Neural crest cell (in vitro differentiated cells): ENCODE measurements at places on chromosomes 11 and 22.

- H3K4me1 ChIP-seq = peaks cover 20% of the 10 kb centered on the region
- peak overlapping the region; percentile 43 for H3K27ac ChIP-seq
- no peak for DNase-seq
Observed at GRCh38 chr22:21030032-21030431, 2.3 kb downstream of the SLC7A4 start.

DNA sequence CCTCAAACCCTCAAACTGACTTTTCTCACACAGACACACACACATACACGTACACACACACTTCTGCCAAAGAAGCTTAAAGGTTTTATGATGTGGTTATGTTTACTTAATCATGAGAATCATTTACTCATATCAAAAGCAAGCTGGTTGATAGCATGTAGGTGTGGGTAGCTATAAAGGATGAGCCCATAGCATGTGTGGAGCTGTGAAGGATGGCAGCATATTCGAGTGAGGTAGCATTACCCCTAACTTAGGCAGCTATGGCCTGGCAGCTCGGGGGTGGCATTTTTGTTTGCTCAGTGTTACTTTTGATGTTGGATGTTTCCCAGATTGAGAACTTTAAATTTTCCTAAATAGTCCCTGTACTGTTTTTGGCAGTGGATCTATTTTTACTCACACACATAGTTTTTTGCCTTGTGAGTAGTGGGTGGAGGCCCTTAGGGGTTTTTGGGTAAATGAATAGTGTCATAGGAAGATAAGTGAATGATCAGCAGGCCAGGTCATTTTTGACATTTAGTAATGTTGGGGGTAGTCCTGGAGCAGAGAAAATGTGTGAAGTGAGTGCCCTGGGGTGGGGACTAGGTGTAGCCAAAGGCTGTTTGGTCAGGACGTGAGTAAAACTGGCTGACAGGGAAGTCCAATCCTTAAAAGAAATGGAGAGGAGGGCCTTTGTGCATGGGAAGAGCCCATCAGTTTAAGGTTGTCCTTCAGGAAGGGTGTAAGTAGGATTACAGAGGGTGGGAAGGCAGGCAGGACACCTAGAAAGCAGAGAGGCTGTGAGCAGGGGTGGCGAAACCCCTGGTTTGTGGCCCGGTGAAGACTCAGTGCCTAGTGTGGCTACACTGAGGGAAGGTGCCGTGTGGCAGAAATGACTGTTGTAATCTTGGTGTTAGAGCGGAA lies 7.1 kb downstream of the YWHAH start:
- no peak overlapping the region for H3K4me3 ChIP-seq
- no peaks in the 10 kb centered on the region for H3K27me3 ChIP-seq
- DNase-seq = no peak
- no peak overlapping the region for H3K27ac ChIP-seq
- peaks cover 22% of the 10 kb centered on the region for H3K36me3 ChIP-seq

- H3K36me3 ChIP-seq = peaks cover 2% of the 10 kb centered on the region
- H3K27ac ChIP-seq = no peak overlapping the region
- peaks cover 7% of the 10 kb centered on the region for H3K27me3 ChIP-seq
- no peak for DNase-seq
- H3K4me1 ChIP-seq = peaks cover 11% of the 10 kb centered on the region
Observed at GRCh38 chr11:68455485-68455884, 5.1 kb upstream of the PPP6R3 start.

GRCh38 chr11:129731316-129731715 lies 84.3 kb upstream of the TMEM45B start:
- H3K4me1 ChIP-seq = no peaks in the 10 kb centered on the region
- peaks cover 11% of the 10 kb centered on the region for H3K27me3 ChIP-seq
- no peaks in the 10 kb centered on the region for H3K36me3 ChIP-seq

- H3K4me1 ChIP-seq = peaks cover 31% of the 10 kb centered on the region
- H3K4me3 ChIP-seq = no peak overlapping the region
- DNase-seq = no peak
- no peak overlapping the region for H3K27ac ChIP-seq
Observed at GRCh38 chr11:86955111-86955360, 159 bp downstream of the FZD4 start.

DNA sequence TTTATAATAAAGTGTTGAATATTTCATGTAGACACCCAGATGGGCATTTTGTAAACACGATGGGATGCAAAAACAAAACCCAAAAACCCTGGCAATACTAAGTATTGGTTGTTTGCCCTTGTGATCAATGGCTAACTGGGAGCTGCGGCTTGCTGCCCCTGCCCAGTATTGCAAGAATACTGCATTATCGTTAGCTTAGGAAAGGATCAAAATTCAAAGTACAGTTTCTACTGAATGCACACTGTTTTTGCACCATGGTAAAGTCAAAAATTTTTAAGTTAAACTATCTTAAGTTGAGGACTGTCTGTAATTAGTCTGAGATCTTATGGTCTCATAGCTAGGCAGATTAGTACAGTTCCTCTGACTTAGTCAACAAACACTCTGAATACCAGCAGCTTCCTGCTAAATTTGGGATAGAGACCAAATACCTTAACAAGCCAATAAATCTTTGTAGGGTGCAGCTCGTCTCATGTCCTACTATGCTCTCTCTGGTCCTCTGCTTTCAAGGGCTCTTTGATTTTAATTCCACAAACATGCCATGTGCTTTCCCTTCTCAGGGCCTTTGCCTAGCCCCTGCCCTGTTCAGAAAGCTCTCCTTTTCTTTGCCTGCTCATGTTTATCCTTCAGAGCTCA lies 4.0 kb downstream of the CCDC90B start:
- DNase-seq = no peak
- no peak overlapping the region for H3K27ac ChIP-seq
- no peak overlapping the region for H3K4me3 ChIP-seq
- no peaks in the 10 kb centered on the region for H3K27me3 ChIP-seq
- H3K4me1 ChIP-seq = peaks cover 35% of the 10 kb centered on the region

DNA sequence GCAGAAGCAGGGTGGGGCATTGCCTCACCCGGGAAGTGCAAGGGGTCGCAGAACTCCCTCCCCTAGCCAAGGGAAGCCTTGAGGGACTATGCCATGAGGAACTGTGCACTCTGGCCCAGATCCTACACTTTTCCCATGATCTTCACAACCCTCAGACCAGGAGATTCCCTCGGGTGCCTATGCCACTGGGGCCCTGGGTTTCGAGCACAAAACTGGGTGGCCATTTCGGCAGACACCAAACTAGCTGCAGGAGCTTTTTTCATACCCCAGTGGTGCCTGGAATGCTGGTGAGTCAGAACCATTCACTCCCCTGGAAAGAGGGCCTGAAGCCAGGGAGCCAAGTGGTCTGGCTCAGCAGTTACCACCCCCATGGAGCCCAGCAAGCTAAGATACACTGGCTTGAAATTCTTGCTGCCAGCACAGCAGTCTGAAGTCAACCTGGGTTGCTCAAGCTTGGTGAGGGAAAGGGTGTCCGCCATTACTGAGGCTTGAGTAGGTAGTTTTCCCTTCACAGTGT lies 573.7 kb upstream of the ANO3 start:
- H3K27ac ChIP-seq = no peak overlapping the region
- H3K4me3 ChIP-seq = no peak overlapping the region
- H3K36me3 ChIP-seq = peaks cover 4% of the 10 kb centered on the region
- no peaks in the 10 kb centered on the region for H3K27me3 ChIP-seq
- no peak for DNase-seq

- no peak overlapping the region for H3K4me3 ChIP-seq
- H3K4me1 ChIP-seq = peaks cover 5% of the 10 kb centered on the region
- peaks cover 11% of the 10 kb centered on the region for H3K27me3 ChIP-seq
- no peaks in the 10 kb centered on the region for H3K36me3 ChIP-seq
- no peak overlapping the region for H3K27ac ChIP-seq
Observed at GRCh38 chr11:123020968-123021367, 39.3 kb upstream of the BSX start.

GRCh38 chr22:31282748-31283468 lies 9.4 kb downstream of the PIK3IP1 start:
- no peak overlapping the region for H3K4me3 ChIP-seq
- H3K36me3 ChIP-seq = no peaks in the 10 kb centered on the region
- DNase-seq = no peak

- no peaks in the 10 kb centered on the region for H3K27me3 ChIP-seq
- no peak overlapping the region for H3K4me3 ChIP-seq
- H3K27ac ChIP-seq = no peak overlapping the region
- DNase-seq = no peak
Observed at GRCh38 chr11:99505831-99506230, 485.1 kb downstream of the CNTN5 start.

DNA sequence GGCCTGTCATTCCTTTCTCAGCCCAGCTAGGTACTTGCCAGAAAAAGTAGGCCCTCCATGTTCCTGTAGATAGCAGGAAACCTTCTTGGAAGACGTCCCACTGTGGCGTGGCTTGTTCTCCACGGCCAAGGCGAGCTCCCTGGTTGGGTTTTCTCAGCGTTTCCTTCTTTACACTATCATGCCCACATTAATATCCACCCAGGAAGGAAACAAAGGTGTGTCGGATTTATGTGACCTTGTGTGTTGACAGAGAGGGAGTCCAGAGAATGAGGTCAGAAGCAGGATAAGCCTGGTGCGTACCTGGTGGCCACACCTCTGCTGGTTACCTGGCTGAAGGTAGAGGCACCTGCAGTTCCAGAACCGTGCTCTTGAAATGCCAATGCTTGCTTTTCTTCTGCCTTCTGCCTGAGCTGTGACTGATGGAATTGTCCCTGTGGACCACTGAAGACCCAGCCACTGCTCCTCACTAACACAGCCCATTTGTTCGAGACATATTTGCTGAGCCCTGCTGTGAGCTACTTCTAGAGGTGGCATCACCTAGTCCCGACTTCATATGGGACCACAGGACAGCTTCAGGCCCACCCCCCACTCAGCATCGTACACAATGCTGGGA lies 7.9 kb downstream of the ASPHD2 start:
- no peak for DNase-seq
- no peaks in the 10 kb centered on the region for H3K27me3 ChIP-seq
- no peaks in the 10 kb centered on the region for H3K36me3 ChIP-seq
- no peak overlapping the region for H3K4me3 ChIP-seq

GRCh38 chr11:47186700-47187695 lies 764 bp upstream of the PACSIN3 start:
- DNase-seq = peak; percentile 26
- no peaks in the 10 kb centered on the region for H3K36me3 ChIP-seq
- no peak overlapping the region for H3K27ac ChIP-seq
- peaks cover 23% of the 10 kb centered on the region for H3K4me1 ChIP-seq

GRCh38 chr11:134876226-134876625 lies 464.2 kb upstream of the B3GAT1 start:
- H3K36me3 ChIP-seq = no peaks in the 10 kb centered on the region
- peaks cover 2% of the 10 kb centered on the region for H3K27me3 ChIP-seq
- H3K27ac ChIP-seq = no peak overlapping the region
- H3K4me1 ChIP-seq = peaks cover 8% of the 10 kb centered on the region

DNA sequence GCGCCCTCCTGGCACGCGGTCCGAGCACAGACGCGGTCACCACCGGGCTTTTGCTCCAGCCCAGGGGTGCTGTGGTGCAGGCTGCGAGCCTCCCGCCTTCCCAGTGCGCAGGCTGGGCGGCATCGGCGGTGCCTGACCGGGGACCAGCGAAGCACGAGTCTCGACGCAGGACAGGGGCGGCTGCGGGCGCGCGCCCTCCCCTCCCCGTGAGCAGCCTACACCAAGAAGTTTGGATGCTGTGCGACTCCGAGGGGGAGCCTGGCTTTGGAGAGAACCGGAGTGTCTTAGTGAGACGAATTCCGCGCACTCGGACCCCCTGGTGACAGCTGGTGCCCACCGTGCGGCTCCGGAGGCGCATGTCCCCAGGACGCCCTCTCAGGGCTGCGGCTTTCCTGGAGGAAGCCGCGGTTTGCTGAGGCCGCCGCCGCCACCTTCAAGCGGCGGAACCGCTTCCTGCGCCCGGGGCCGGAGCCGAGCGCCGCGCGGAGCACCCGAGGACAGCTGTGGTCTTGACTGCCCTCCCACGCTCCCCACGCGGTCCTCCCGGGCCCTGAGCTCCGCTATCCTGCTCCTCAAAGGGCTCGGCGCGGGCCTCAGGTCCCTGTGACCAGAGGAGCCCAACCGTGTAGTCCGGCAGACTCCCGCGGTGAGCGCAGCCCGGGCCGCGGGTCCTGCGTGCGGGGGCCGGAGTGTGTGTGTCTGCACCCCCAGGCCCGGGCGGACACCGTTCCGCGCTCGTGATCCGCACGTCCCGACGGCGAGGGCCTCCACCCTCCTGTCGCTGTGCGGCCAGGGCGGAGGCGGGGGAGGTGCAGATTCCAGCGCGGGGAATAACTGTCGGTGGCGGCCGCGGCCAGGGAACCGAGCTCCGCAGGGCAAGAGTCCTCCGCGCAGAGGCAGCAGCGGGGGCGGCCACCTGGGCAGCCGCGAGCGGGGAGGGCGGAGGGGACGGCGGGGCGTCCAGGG lies 1.7 kb downstream of the FGF3 start:
- peaks cover 87% of the 10 kb centered on the region for H3K27me3 ChIP-seq
- DNase-seq = no peak
- H3K4me1 ChIP-seq = no peaks in the 10 kb centered on the region
- no peak overlapping the region for H3K27ac ChIP-seq

GRCh38 chr22:48890693-48891554 lies 936.7 kb downstream of the BRD1 start:
- no peak overlapping the region for H3K4me3 ChIP-seq
- no peaks in the 10 kb centered on the region for H3K36me3 ChIP-seq
- DNase-seq = no peak
- no peak overlapping the region for H3K27ac ChIP-seq
- H3K4me1 ChIP-seq = no peaks in the 10 kb centered on the region

- DNase-seq = no peak
- peaks cover 11% of the 10 kb centered on the region for H3K4me1 ChIP-seq
- no peak overlapping the region for H3K27ac ChIP-seq
- peaks cover 36% of the 10 kb centered on the region for H3K27me3 ChIP-seq
- peak overlapping the region; percentile 83 for H3K4me3 ChIP-seq
Observed at GRCh38 chr11:33017478-33017877, 1.8 kb downstream of the DEPDC7 start.

GRCh38 chr11:9875862-9876261 lies 212.0 kb downstream of the SWAP70 start:
- DNase-seq = no peak
- H3K27me3 ChIP-seq = no peaks in the 10 kb centered on the region
- no peaks in the 10 kb centered on the region for H3K4me1 ChIP-seq
- H3K27ac ChIP-seq = no peak overlapping the region
- H3K4me3 ChIP-seq = no peak overlapping the region

GRCh38 chr11:810040-810567 lies 337 bp downstream of the RPLP2 start:
- H3K27ac ChIP-seq = peak overlapping the region; percentile 57
- H3K36me3 ChIP-seq = peaks cover 5% of the 10 kb centered on the region
- H3K4me1 ChIP-seq = peaks cover 27% of the 10 kb centered on the region
- H3K4me3 ChIP-seq = peak overlapping the region; percentile 97

GRCh38 chr11:34609850-34610249 lies 11.0 kb upstream of the EHF start:
- H3K4me1 ChIP-seq = no peaks in the 10 kb centered on the region
- H3K27me3 ChIP-seq = no peaks in the 10 kb centered on the region
- DNase-seq = no peak
- no peak overlapping the region for H3K27ac ChIP-seq

GRCh38 chr11:34999453-34999852 lies 83.0 kb downstream of the PDHX start:
- no peak overlapping the region for H3K4me3 ChIP-seq
- no peaks in the 10 kb centered on the region for H3K27me3 ChIP-seq
- H3K36me3 ChIP-seq = no peaks in the 10 kb centered on the region

GRCh38 chr11:86484795-86485166 lies 110.1 kb downstream of the CCDC81 start:
- H3K36me3 ChIP-seq = peaks cover 2% of the 10 kb centered on the region
- no peak overlapping the region for H3K4me3 ChIP-seq
- no peak for DNase-seq
- no peaks in the 10 kb centered on the region for H3K27me3 ChIP-seq
